ENCODE measurements at places on chromosomes 3 and 15. TPM values are rescaled to one million over a fixed set of nuclear protein-coding genes. Genes with fewer than 3 reads are reported as not detected.

Gene BAHD1
- 26.3 TPM for total RNA-seq

- H3K36me3 ChIP-seq = no peaks in the 10 kb centered on the region
- no peak overlapping the region for H3K27ac ChIP-seq
- H3K4me1 ChIP-seq = no peaks in the 10 kb centered on the region
- no peak overlapping the region for H3K4me3 ChIP-seq
- peaks cover 4% of the 10 kb centered on the region for H3K27me3 ChIP-seq
- no peak for DNase-seq
These were observed 9.1 kb downstream of the SEMA6D start for GRCh38 chr15:47726399-47726823.

GRCh38 chr3:72082186-72082715 is 297.3 kb upstream of the PROK2 start:
- no peak overlapping the region for H3K27ac ChIP-seq
- no peaks in the 10 kb centered on the region for H3K27me3 ChIP-seq
- H3K36me3 ChIP-seq = no peaks in the 10 kb centered on the region
- DNase-seq = no peak
- peaks cover 5% of the 10 kb centered on the region for H3K4me1 ChIP-seq
- no peak overlapping the region for H3K4me3 ChIP-seq

DNA sequence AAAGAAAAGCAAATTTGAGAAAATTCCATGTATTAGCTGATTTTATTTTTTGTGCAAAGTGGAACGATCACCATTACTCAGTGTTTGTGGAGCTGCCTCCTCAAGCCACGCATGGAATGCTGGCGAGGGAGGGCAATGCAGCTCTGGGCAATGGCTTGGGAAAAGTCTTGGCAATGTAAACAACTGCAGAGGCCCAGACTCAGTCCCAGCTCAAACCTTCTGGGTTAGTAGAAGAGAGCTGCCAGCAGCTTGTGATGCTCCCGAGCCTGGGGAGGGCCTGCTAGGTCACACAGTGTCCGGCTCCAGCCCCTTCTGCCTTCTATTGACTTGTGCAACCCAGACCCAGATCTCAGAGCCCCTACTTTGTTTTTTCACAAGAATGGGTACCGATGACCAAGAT is 4.3 kb downstream of the EPHB1 start:
- no peak for DNase-seq
- no peak overlapping the region for H3K4me3 ChIP-seq
- no peak overlapping the region for H3K27ac ChIP-seq
- H3K4me1 ChIP-seq = peaks cover 49% of the 10 kb centered on the region
- peaks cover 43% of the 10 kb centered on the region for H3K27me3 ChIP-seq

- peak overlapping the region; percentile 81 for H3K27ac ChIP-seq
- H3K4me1 ChIP-seq = peaks cover 80% of the 10 kb centered on the region
- H3K36me3 ChIP-seq = no peaks in the 10 kb centered on the region
These were observed 31.4 kb downstream of the SEMA7A start for GRCh38 chr15:74402337-74402841.

GRCh38 chr15:39301589-39301999 is 279.3 kb upstream of the THBS1 start:
- H3K4me1 ChIP-seq = no peaks in the 10 kb centered on the region
- no peak for DNase-seq
- no peaks in the 10 kb centered on the region for H3K36me3 ChIP-seq
- H3K27me3 ChIP-seq = peaks cover 37% of the 10 kb centered on the region
- H3K4me3 ChIP-seq = no peak overlapping the region

GRCh38 chr3:97968376-97968775 is 3.9 kb downstream of the RIOX2 start:
- peaks cover 37% of the 10 kb centered on the region for H3K36me3 ChIP-seq
- H3K4me1 ChIP-seq = peaks cover 67% of the 10 kb centered on the region
- H3K27me3 ChIP-seq = no peaks in the 10 kb centered on the region
- no peak overlapping the region for H3K4me3 ChIP-seq
- H3K27ac ChIP-seq = peak overlapping the region; percentile 67
- DNase-seq = peak; percentile 37

Gene SCN11A
- not detected for total RNA-seq

- no peaks in the 10 kb centered on the region for H3K27me3 ChIP-seq
- H3K27ac ChIP-seq = no peak overlapping the region
- DNase-seq = no peak
- no peak overlapping the region for H3K4me3 ChIP-seq
- H3K4me1 ChIP-seq = no peaks in the 10 kb centered on the region
These were observed 24.3 kb downstream of the MKRN2OS start for GRCh38 chr3:12521010-12521409.

DNA sequence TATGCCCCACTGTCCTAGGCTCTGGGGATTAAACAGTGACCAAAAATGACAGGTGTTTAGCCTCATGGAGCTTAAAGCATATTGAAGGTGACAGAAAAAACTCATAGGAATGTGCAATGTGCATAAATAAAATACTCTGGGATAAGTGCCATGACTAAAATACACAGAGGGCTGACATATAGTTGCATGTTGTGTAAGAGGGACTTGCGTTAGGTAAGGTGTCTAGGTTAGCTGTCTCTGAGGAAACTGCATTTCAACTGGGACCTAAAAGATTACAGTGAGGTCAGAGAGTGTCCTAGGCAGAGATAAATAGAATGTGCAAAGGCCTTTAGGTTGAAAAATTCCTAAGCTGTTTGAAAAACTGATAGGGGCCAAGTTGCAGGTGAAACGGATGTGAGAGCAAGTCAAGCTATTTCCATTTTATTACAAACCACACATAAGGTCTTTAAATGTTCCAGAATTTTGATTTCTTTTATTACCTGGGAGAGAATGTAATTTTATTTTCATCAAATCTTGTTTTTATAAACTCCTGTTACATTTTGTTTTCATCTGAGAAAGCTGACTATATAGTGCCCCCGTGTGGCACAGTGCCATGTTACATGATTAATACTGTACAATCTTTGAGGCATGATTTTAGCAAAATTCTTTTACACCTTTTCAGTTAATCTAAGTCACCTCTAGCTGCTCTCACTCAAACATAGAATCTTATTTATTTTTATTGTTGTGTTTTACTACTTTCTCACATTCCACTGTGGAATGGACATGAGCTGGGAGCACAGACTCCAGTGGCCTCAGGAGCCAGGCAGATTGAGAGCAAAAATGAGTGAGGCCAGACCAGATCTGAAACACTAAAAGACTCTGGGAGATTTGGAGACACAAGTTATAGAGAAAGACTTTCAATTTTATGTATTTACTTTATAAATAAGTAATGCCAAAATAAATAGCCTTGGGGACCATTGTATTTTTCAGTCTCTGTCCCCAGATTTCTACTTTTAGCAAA is 259.6 kb upstream of the ZNF717 start:
- H3K4me3 ChIP-seq = no peak overlapping the region
- H3K27ac ChIP-seq = no peak overlapping the region
- DNase-seq = peak; percentile 26
- no peaks in the 10 kb centered on the region for H3K36me3 ChIP-seq
- H3K4me1 ChIP-seq = no peaks in the 10 kb centered on the region

DNA sequence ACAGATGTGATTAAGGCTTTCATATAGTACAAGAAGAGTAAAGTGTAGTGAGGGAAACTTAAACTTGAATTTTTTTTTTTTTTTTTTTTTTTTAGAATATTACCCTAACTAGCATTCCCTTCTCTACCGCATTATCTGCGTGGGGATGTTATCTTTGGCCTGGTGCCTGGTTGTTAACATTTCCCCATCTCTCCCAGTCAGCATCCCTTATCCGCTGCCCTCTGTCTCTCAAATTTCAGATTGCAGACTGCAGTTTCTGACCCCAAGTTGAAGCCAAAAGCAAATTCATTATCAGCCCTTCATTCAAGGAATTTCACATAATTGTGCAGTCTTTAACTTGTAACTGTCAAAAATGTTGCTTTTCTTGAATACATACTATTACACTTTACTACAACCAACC is 353.0 kb downstream of the PLOD2 start:
- DNase-seq = no peak
- no peaks in the 10 kb centered on the region for H3K27me3 ChIP-seq
- H3K27ac ChIP-seq = no peak overlapping the region
- H3K4me1 ChIP-seq = no peaks in the 10 kb centered on the region

DNA sequence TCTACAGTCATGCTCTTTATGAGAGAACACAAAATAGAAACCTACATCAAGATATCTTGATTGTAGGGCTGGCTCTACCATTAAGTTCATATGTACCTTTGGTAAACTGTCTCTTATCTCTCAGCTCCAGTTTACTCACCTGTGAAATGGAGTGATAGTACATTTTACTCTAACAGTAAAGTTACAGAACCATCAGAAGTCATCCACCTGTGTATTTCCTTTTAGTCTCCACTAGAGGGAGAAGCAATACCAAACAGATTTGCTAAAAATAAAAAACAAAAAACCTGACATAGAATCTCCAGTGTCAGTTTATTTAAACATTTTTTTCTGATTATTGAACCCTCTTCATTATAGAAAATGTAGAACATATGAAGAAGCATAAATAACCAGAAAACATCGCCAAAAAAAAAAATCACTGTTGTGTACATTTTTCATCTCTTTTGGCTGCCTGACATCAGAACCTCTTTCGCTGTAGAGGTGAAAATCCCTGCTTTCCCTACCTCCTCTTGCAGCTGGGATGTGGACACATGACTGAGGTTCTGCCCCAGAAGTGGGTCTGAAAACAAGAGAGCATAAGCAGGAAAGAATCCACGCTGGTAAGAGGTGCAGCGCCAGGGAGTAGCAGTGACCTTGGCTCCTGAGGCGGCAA is 48.7 kb upstream of the WDR72 start:
- no peak overlapping the region for H3K4me3 ChIP-seq
- no peaks in the 10 kb centered on the region for H3K27me3 ChIP-seq
- DNase-seq = no peak
- H3K36me3 ChIP-seq = no peaks in the 10 kb centered on the region

GRCh38 chr3:143594206-143594605 is 254.1 kb downstream of the SLC9A9 start:
- no peak overlapping the region for H3K27ac ChIP-seq
- no peaks in the 10 kb centered on the region for H3K4me1 ChIP-seq
- no peak for DNase-seq
- no peaks in the 10 kb centered on the region for H3K27me3 ChIP-seq
- no peaks in the 10 kb centered on the region for H3K36me3 ChIP-seq

DNA sequence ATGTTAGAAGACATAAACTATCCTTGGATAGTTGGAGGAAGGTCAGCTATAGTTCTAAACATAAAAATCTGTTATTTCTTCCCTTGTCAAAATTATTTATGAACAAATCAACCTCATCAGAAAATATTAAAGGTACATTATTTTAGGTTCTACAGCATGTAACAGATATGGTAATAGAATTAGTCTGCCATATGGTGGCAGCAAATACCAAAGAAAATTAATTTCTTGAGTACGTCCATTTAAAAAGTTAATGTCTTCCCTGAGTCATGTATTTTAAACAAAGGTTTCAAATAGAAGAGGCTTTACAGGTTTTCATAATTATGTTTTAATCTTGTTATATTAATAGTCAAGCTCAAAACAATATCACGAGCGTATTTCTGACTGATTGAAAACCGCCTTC is 17.9 kb upstream of the ANKRD28 start:
- H3K36me3 ChIP-seq = no peaks in the 10 kb centered on the region
- H3K4me3 ChIP-seq = no peak overlapping the region
- peaks cover 22% of the 10 kb centered on the region for H3K4me1 ChIP-seq
- no peak for DNase-seq
- H3K27ac ChIP-seq = no peak overlapping the region

GRCh38 chr15:49154799-49155109 is 645 bp downstream of the COPS2 start:
- no peaks in the 10 kb centered on the region for H3K27me3 ChIP-seq
- H3K4me3 ChIP-seq = peak overlapping the region; percentile 99
- peaks cover 44% of the 10 kb centered on the region for H3K4me1 ChIP-seq
- H3K27ac ChIP-seq = peak overlapping the region; percentile 99

Gene PFKFB4
- 42.8 TPM for total RNA-seq

Gene CCR8
- 0.94 TPM for total RNA-seq

DNA sequence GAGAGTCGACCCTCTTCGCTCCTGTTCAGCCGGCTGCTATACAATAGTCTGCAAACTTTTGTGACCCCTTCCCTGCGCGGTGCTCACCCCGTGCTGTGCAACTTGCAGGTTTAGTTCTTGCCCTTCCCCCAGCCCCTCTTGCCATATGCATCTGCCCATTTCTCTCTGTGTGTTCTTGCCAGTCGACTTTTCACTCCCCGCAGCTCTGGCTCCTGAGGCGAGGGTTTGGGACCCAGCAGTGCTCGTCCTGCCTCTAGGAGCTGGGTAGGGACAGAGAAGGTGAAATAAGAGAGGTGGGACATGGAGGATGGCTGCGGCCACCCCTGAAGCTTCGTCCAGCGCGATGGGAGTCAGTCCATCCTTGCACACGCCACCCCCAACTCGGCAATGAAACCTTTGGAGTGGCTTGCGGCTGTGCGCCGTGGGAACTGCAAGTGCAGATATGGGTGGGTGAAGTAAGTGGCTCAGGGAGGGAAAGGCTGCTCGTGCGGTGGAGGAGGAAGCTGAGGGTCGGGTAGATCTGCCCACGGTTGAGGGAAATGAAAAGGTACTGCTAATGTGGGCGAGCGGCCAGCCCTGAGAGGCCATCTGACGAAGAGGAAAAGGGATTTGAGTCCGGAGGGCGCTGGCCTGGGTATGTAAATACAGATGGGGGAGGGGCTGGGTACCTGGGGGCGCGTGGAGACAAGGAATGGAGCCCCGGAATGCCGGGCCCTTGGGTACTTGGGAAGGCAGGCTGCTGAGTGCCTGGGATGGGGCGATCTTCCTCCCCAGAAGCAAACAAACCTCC is 1.0 kb downstream of the LRRC3B start:
- no peak for DNase-seq
- H3K36me3 ChIP-seq = no peaks in the 10 kb centered on the region
- H3K4me3 ChIP-seq = no peak overlapping the region
- H3K27ac ChIP-seq = no peak overlapping the region
- H3K27me3 ChIP-seq = peaks cover 29% of the 10 kb centered on the region
- no peaks in the 10 kb centered on the region for H3K4me1 ChIP-seq

Gene EFHB
- not detected for total RNA-seq

Measured in activated CD8-positive, alpha-beta T cell treated with anti-CD3 and anti-CD28 coated beads, Interleukin-2, amount 10 ng/mL, durations not matched to agents 7 days and 5 days (primary cell).